ENCODE measurements at places on chromosomes 3 and 15.

DNA sequence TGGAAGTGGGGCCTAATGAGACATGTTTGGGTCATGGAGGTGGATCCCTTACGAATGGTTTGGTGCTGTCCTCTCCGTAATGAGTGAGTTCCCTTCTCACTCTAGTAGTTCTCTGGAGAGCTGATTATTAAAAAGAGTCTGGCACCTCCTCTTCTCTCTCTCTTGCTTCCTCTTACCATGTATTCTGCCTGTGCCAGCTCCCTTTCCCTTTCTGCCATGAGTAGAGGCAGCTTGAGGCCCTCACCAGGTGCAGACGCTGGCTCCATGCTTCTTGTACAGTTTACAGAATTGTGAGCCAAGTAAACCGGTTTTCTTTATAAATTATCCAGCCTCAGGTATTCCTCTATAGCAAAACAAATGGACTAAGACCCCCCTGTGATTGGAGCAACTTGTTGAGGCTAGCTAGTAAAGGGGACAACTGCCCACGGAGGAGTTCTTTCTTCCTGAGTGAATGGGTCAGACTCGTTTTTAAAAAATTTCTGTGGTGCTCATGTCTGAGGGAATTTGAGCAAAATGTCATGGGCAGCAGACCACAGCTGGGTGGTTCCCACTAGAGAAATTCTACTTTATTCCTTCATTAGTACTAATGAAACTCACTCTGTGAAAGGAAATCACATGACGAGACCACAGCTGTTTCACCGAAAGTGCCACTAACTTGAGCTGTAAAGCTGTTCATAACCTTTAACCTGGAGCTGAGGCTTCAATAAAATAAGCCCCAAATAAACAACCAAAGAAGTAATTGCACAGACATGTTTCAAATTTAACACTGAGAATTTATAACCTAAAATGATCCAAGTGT is 210.0 kb downstream of the NFKBIZ start:
- no peak for DNase-seq

DNA sequence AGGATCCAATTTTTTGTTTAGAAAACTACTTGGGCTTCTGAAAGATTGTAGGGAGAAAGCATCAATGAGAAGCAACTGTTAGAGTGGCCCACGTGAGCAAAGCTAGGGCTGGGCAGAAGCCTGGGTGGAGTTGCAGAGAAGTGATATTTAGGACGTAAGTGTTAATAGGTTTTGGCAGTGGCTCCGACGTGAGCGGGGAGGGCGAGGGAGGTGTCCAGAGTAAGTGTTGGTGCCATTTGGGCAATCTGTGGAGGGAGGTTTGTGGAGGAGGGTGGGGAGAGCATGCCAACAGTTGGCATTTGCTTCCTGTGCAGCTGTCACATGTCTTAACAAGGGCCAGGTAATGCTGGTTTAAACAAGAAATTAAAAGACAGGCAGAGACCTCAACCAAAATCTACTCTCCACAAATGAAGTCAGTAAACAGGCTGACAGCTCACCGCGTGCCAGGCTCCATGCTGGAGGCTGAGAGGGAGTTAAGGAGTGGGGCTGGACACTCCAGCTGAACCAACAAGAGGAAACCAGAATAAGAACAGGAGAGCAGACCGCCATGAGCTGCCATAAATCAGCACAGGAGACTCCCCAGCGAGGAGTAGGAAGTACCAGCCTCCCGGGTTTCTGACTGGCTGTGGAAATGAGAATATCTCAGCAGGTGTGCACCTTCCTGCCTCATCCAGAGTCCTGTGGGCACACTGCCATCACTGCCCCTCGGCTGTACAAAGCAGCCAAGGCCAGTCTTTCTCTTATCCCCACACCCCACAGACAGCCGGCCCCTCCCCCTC is 232.6 kb downstream of the ABHD5 start:
- DNase-seq = no peak

DNA sequence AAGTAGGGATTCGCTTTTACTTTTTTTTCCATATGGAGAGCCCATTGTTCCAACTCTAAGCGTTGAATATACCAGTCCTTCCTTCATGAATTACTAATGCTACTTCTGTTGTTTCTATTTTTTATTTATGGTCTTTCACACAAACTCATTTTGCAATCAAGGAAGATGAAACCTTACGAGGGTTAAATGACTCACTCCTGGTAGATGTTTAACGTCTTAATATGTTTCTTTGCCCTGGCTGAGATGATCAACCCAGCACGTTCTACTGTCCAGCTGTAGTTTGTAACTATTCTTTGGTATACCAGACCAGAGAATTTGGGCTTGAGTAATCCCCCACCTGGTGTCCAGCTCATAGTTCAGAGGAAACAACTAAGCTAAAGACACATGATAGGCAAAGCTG is 23.1 kb downstream of the CDCP1 start:
- no peak for DNase-seq

GRCh38 chr15:59373215-59373614 is 544 bp upstream of the MYO1E start:
- no peak for DNase-seq

DNA sequence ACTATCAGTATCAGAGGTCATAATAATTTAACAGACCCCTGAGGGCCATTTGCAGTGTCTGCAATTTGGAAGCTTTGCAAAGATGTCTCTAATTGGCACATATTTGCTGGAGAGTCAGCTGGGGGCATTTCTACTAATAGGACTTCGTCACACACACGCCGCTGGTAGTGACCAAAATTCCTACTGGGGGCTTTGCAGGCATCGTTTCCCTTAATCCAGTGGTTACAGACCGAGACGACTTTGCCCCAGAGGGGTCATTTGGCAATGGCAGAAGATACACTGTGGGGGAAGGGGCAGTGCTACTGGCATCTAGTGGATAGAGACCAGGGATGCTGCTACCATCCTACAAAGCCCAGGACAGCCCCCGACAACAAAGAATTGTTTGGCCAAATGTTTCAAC is 151.0 kb upstream of the LRTM1 start:
- DNase-seq = no peak

GRCh38 chr3:59580499-59580898 is 530.7 kb upstream of the CFAP20DC start:
- DNase-seq = no peak

DNA sequence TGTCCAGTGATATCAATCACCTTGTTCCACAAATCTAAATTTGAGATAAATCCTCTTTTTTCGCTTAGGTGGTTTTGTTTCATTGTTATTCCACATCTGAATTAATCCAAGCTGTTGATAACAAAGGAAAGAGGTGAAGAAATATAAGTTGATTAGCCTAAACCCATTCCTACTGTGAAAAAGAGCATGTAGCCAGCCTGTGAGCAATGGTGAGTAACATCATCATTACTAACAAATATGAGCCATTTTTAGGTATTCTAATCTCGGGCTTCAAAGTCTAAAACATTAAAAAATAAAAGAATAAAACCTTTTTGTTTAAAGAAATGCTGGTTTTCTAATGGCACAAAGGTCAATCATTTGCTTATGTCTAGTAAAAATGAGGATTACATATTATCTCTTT is 52.1 kb upstream of the P3H2 start:
- no peak for DNase-seq

GRCh38 chr3:40718209-40718608 is 193.4 kb downstream of the ZNF621 start:
- DNase-seq = peak; percentile 34

DNA sequence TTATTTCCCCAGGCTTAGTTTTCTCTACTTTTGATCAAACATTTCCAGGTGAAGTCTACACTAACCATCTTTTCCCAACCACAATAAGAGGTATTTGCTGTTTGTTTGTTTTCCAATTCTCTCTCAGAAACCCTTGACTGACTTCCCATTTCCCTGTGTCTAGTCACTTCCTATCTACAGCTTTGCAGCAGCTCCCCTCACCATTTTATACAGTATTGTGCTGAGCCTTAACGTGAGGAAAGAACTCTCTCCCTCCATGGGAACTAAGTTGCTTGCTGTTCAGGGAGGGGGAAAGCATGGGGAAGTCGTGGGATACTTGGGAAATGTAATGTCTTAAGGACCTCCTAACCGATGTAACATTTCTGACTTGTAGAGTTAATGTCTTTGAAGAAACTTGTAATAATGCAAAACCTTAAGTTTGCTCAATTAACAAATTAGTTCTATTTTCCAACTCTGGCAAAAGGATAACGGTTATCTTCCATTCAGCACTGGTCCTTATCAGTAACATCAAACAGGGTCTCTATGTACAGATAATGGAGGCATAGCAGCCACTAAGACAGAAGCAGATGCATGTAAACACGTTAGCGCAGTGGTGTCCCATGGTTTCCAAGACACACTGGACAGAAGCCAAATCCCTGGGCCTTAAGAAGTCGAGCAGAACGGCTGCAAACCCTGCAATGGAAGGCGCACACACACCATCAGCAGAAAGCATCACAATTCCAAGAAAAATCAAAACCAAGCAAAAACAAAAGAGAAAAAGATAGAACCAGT is 39.7 kb downstream of the NPTN start:
- DNase-seq = peak; percentile 8

- no peak for DNase-seq
Measured at GRCh38 chr3:85482213-85482490, 523.4 kb downstream of the CADM2 start.

- no peak for DNase-seq
Measured at GRCh38 chr3:100352296-100353231, 18.0 kb downstream of the NIT2 start.

DNA sequence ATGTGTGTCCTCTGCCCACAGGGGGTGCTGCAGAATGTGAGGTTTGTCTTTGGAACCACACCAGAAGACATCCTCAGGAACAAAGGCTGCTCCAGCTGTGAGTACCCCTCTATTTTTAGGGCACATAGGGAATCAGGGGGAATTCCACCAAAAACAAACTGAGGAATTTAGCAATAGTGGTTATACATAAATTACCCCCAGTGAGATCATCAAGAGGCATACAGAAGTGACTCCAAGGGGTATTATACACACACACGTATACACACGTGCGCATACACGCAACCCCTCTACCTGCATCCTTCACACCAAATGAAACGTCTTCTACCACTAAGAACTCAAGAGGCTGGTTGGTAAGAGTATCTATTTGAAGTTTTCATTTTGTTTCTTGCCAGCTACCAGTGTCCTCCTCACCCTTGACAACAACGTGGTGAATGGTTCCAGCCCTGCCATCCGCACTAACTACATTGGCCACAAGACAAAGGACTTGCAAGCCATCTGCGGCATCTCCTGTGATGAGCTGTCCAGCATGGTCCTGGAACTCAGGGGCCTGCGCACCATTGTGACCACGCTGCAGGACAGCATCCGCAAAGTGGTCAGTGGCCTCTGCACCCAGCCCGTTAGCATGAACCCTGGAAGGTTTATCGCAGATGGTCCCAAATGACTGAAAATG is 2.9 kb downstream of the THBS1 start:
- DNase-seq = no peak

DNA sequence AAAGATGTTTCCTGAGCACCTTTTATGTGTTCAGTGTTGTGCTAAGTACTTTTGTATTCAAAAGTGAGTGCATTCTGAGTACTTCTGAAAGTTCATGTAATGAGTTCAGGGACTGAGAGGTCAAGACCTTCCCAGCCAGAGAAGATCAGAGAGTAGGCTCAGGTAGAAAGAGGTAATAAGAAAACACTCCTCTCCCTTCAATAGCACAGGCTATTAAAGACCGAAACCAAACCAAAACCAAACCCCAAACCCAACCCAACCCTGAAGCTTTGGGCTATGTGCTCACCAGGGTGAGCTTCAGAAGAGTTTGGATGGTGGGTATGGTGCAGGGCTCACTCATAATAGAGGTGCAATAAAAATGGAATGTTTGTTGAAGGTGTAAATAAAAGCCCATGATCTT is 76.7 kb upstream of the FAM3D start:
- DNase-seq = no peak

GRCh38 chr3:139653582-139653981 is 24.2 kb downstream of the NMNAT3 start:
- no peak for DNase-seq

GRCh38 chr15:67723294-67724024 is 101.8 kb upstream of the SKOR1 start:
- DNase-seq = no peak

- DNase-seq = no peak
Measured at GRCh38 chr15:40357723-40358470, at the start of gene DISP2. DISP2 (plus strand) TSS chr15:40358219; CDS start chr15:40358322, 103 bp downstream.
